ENCODE measurements at places on chromosomes 13 and 19.

DNA sequence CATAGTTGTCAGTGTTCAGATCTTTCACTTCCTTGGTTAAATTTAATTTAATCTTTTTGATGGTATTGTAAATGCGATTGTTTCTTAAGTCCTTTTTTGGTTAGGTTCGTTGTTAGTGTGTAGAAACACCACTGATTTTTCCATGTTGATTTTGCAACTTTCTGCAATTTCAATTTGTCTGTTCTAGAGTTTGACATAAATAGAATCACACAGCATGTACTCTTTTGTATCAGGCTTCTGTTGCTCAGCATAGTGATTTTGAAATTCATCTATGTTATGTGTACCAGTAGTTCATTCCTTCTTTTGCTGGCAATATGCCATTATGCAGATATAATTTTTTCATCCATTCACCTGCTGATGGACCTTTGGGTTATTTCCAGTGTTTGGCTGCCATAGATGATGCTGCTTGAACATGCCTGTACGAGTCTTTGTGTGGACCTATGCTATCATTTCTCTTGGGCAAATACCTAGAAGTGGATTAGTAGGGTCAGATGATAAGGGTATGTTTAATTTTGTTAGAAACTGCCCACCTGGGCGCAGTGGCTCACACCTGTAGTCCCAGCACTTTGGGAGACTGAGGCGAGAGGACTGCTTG is 33.1 kb downstream of the BICRA start:
- no peak for DNase-seq

DNA sequence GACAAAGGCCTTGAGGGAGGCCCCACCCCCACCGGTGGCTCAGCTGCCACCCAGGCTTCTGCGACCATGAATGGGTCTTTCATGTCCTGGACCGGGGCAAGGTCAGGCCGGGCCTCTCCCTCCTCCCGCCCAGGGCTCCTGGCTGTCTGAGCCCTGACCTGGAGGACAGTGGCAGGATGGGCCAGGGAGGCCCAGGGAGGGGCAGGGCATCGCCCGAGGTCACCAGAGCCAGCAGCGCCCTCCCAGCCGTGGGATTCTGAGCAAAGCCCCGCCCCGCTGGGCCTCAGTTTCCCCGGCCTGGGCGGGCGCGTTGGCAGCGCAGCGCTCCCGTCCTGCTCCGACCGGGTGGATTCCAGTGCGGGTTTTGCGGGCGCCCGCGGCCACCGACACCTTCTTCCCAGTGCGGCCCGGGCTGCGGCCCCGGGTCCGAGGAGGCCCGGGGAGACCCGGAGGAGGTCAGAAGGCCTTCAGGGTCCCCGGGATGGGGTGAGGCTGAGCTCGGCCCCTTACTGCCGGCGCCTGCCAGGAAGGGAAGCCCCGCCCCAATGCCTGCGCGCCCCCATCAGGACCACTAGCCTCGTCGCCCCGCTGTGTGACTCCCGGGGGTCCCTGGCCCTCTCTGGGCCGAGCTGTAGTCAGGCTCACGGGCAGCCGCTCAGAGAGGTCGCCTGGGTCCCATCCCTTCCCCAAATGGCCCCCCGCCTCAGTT is 24.6 kb upstream of the SEMA6B start:
- no peak for DNase-seq

DNA sequence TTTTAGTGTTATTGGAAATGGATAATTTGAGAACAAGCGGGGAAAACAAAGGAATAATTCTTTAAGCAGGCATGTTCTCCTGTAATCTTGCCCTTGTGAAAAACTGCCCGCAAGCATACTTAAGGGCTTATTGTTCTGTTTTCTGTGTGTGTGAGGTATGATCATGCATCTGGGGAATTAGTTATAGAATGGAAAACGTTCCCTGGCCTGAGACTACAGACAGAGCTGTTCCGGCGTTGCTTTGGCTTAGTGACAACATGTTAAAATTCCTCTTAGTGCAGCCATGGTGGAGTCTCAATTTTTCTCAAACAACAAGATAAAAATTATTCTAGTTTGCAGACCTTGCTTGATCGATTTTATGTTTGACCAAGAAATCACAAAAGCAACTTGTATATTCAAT is 560.2 kb upstream of the SPRY2 start:
- no peak for DNase-seq

DNA sequence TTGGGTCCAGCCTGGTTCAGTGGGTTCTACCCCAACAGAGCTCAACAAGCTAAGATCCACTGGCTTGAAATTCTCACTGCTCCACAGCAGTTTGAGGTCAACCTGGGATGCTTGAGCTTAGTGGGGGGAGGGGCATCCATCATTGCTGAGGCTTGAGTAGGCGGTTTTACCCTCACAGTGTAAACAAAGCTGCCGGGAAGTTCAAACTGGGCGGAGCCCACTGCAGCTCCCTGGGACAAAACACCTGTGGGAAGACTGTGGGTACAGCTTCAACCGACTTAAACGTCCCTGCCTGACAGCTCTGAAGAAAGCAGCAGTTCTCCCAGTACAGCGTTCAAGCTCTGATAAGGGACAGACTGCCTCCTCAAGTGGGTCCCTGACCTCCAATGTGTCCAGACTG is 1161.9 kb downstream of the UQCRFS1 start:
- DNase-seq: no peak

- DNase-seq: no peak
These were observed 1752.2 kb upstream of the PCDH20 start for GRCh38 chr13:63167699-63168337.

DNA sequence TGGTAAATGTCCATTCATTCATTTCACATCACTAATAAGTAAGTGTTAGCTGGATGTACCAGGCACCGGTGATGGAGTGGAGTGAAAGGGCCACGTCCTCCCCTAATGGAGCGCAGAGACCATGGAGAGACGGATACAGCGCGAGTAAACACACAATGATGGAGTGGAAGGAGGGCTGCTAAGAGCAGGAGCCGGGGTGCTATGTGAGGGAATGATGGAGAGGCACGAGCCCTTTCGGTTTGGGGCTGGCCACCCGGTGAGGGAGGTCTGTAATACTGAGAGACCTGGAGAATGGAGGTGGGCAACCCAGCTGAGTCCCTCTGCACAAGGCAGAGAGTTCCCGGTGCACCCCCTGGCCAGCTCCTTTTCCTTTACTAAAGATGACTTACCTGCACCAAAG is 53.7 kb downstream of the PEPD start:
- no peak for DNase-seq

Measured in stimulated activated CD8-positive, alpha-beta memory T cell treated with anti-CD3 and anti-CD28 coated beads, Interleukin-4, amount 100 ng/mL, for 24 hours (primary cell).